Stimulated activated CD8-positive, alpha-beta memory T cell treated with anti-CD3 and anti-CD28 coated beads, Interleukin-4, amount 100 ng/mL, for 4 hours (primary cell): ENCODE measurements at places on chromosomes 5 and 9.

GRCh38 chr9:9790216-9790872, 822.5 kb downstream of the PTPRD start:
- DNase-seq = no peak

GRCh38 chr9:37229882-37230482, 109.6 kb downstream of the ZCCHC7 start:
- DNase-seq = no peak

- DNase-seq = no peak
Observed at GRCh38 chr9:16628413-16628812, 242.1 kb downstream of the BNC2 start.

DNA sequence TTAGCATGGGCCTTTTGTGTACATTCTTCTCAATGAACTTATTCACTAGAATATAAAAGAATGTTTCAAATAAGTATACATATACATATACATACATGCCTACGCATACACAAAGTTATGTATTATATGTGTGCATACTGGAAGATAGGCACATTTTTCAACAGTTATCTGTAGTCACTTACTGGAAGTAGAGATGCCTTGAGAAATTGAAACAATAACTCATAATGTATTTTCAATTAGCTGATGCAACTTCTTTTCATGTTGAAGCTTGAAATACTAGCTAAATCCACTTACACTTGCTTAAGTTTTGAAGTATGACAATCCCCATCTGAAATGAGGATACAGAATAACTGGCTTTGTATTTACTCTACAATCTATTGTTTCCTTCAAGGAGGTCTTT, 469.0 kb upstream of the PTGER4 start:
- DNase-seq = no peak

- DNase-seq = peak; percentile 88
Observed at GRCh38 chr5:99060306-99061261, 131.8 kb upstream of the CHD1 start.

GRCh38 chr5:179869641-179870402, 11.2 kb upstream of the MRNIP start:
- DNase-seq = no peak

- DNase-seq = no peak
Observed at GRCh38 chr5:137113161-137113560, 386.0 kb downstream of the SPOCK1 start.

- no peak for DNase-seq
Observed at GRCh38 chr9:14148501-14149103, 165.3 kb downstream of the NFIB start.

- no peak for DNase-seq
Observed at GRCh38 chr5:24547132-24547531, 97.6 kb downstream of the CDH10 start.

DNA sequence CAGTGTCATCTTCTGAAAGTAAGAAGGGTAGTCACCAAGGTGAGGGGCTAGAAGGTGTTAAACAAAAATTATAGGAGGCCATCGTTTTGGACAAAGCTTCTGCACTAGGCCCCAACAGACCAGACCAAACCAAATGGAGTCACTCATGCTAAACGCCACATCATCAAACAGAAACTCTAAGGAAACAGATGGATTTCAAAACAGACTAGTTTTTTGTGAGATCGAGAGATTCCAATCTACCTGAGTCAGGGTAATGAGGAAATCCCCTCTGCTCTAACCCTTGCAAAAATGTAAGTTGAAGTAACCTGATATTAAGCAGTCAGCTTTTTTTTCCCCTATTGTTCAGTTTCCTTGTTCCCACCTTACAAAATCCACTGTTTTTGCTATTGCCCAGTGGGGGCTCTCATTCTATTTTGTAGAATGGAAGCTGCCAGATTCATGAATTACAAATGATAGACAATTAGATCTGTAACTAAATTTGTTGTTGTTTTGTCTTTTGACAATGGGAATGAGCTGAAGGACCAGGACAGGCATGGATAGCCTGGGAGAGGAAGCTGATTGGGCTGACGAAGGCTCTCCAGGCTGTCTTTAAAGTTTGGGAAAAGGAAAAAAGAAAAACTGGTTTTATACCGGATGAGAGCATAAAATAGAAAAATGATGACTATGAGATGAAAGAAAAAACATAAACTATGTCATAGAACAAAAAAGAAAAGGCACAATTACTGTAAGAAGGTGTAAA, 94.7 kb upstream of the ADAMTSL1 start:
- no peak for DNase-seq

- no peak for DNase-seq
Observed at GRCh38 chr9:3956081-3956671, 343.7 kb downstream of the GLIS3 start.

- no peak for DNase-seq
Observed at GRCh38 chr9:115615000-115615401, 497.0 kb upstream of the TNC start.

- no peak for DNase-seq
Observed at GRCh38 chr9:4305065-4305985, 5.5 kb upstream of the GLIS3 start.

- no peak for DNase-seq
Observed at GRCh38 chr9:137813167-137813566, 64.4 kb upstream of the CACNA1B start.

- no peak for DNase-seq
Observed at GRCh38 chr5:135179308-135179980, 145.4 kb upstream of the PITX1 start.

- DNase-seq = no peak
Observed at GRCh38 chr9:120242116-120242811, 337.7 kb downstream of the CDK5RAP2 start.

GRCh38 chr5:2579126-2579525, 172.4 kb downstream of the IRX2 start:
- DNase-seq = no peak

DNA sequence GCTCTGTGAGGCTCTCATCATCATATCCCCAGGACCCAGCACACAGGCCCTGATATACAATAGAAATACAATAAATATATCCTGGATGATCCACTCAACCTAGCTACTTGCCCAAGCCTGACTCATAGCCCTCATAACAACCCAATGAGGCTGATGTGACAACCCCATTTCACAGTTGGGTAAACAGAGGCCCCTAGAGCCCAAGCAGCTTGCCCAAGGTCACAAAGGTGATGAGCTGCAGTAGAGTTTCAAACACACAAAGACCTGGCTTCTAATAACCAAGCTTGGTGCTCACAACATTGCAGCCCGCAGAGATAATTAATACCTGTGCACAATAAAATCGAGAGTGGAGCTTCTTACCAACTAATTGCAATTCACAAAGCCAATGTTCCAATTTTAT, 3.2 kb upstream of the AKNA start:
- no peak for DNase-seq

GRCh38 chr9:93263334-93264229, 79.6 kb downstream of the WNK2 start:
- no peak for DNase-seq

GRCh38 chr9:71744754-71745521, 23.4 kb downstream of the CEMIP2 start:
- DNase-seq = no peak

- no peak for DNase-seq
Observed at GRCh38 chr9:135032041-135032835, 55.2 kb upstream of the OLFM1 start.

DNA sequence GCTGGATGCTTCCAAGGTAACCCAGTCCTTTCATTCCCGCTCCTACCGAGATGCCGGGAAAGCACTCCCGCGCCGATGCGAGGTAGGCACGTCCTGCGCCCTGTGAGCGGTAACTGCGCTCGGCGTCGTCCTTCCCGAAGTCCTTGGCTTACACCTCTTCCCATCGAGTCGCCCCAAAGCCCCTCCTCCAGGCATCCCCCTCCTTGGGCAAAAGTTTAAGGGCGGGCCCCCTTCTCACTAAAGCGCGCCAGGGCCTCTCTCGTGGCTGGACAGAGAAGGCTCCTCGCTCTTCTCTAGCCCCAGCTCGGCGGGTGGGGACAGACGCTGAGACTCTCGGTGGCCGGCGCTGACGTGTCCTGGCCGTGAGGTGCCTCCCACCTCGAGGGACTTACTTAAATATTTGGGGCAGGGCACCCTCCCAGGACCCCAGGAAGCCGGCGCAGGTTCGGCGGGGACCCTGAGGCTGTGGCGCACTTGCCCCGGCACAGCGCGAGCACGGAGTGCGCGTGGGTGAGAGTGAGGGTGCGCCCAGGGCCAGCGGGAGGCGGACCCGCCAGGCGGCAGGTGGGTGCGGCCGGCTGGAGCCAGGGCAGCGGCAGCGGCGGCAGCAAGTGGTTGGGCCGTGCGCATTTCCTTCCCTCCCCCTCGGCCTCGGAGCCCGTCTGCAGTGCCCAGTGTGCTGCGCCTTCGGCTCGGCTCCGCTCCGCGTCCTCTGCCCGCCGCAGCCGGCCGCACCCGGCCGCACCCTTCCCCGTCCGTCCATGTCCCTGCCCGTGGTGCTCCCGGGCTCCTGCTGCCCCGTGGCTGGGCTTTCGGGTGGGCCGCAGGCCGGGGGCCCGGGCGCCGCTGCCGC, at the start of gene ENTREP1:
Gene ENTREP1 (plus strand): TSS at position 667 of the 853 bp plus-strand sequence. CDS start 95 bp downstream, at position 762.
- DNase-seq = no peak

DNA sequence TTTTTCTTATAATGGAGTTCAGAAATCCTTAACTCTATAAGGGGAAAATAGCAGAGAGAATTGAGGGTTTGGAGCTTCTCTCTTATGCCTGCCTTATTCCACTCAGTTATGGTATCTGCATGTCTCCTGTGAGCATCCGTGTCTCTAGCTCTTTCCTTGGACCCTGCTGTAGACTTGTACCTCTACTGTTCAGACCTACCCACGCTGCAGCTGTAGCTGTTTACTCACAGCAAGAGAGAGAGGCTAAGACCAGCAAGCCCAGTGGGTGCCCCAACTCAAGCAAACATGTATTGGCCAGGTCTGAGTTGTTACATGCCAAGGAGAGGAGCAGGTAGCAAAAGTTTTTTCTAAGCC, 7.1 kb upstream of the PCSK1 start:
- DNase-seq = no peak

DNA sequence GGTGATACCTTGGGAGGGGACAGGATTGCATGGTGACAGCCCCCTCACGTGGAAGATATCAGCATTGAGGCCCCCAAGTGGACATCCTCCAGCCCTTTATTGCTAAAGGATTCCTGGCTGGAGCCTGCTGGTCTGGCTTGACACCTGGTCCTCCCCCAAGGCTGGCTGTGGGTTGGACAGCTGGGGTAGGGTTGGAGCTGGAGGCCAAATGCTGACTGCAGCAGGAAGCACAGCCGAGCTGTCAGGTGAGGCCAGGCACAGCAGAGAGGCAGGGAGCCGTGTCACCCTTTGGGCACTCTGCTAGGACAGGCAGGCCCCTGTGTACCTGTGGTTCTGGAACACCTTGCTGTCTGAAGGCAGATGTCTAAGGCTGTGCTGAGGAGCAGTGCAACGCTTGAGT, 2.2 kb downstream of the CACFD1 start:
- DNase-seq = no peak

DNA sequence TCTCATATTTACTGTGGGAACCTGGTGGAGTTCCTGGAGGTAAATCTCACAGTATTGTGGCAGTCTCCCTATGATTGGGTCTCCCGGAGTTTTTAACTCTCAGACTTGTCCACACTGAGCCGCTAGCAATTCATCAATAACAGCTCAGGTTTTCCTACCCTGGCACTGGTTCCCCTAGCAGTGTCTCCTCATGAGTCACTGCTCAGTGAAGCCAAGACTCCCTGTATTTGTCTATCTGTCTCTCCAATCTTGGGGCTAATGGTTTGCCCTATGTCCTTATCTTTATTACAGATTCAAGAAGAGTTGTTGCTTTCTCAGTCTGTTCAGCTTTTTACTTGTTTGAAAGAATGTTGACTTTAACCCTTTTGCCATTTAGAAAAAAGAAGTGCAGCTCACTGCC, 176.7 kb upstream of the FGF10 start:
- DNase-seq = no peak

GRCh38 chr9:109349421-109349846, 28.6 kb upstream of the EPB41L4B start:
- DNase-seq = no peak

- DNase-seq = no peak
Observed at GRCh38 chr5:68000805-68001204, 214.8 kb upstream of the PIK3R1 start.

DNA sequence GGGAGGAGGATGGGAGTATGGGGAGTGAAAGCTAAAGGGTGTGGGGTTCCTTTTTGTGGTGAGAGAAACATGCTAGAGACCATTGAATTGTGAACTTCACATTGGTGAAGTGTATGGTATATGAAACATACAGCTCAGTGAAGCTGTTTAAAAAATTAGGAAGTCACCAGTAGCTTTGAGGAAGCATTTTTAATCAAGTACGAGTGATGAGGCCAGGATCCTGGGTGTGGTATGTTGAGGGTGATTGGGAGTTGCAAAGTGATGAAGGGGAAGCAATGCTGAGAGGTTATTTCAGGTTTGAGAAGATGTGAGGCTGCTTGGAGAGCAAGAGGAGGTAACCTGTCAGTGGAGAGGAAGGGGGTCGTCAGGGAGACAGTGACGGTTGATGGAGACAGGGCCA, 22.7 kb upstream of the CLK4 start:
- DNase-seq = no peak

GRCh38 chr9:8769153-8769552, 969.6 kb upstream of the DMAC1 start:
- DNase-seq = no peak

DNA sequence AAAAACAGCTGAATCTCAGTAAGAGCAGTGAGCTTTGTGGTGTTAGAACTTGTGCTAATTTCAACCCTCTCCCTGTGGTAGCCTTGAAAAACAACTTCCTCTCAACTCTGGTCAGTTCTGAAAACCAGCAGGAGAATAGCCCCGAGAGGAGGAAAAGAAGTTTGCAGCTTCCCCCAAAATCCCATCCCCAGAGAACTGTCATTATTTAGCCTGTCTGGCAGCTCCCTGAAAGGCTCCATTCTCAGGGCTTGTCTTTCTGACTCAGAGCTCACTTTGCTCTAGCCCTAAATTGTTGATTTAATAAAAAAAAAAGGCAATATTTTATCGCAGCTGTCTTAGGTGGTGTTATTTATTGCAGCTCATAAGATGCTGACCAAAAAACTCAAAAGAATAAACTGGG, 11.4 kb upstream of the SLC45A2 start:
- no peak for DNase-seq

DNA sequence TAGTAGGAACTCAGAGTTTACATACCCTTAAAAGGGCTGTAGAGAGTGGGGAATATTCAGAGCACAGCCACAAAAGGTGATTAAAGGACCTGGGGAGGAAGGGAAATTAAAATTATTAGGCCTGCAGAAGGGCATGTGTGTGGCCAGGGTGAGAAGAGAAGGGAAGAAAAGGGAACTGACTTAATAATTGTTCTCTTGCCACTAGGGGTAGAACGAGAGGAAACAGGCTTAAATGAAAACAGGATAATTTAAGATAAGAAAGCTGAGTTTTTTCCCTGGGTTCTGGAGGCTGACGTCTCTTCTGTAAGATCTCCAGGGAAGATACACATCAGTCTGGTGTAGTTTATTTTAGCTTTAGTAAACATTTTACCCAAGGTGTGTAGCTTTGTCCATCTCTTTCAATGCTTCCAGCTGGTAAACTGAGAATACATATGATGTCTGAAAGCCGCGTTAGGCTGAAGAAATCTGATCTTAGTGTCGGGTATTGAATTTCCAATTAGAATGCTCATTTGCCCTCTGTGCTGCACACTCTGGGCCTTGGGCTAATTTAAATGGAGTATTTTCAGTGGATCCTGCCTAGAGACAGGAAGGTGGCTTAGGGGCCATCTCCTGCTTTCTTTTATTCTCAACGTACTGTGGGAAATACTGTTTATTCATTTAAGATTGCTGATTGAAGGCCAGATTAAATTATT, 416.8 kb downstream of the TMEM38B start:
- DNase-seq = no peak
